Bronchial epithelial cell (primary cell): ENCODE measurements at places on chromosomes 6 and 20. TPM values are rescaled to one million over a fixed set of nuclear protein-coding genes. Genes with fewer than 3 reads are reported as not detected.

GINS1 gene
- 1.1 and 1.4 TPM in 2 replicates for total RNA-seq

AKAP12 gene
- 5.0 and 15.0 TPM in 2 replicates for total RNA-seq

MACROD2 gene
- 1.6 and 1.7 TPM in 2 replicates for total RNA-seq

SLC17A1 gene
- not detected in 2 replicates for total RNA-seq

PACRG gene
- under 0.01 and 0.51 TPM in 2 replicates for total RNA-seq

NKAPL gene
- total RNA-seq, result 0.79 and 1.2 TPM in 2 replicates

MYL9 gene
- 0.53 and 0.90 TPM in 2 replicates for total RNA-seq

BPIFB2 gene
- total RNA-seq, result not detected in 2 replicates

EYA4 gene
- total RNA-seq, result 9.7 and 13.1 TPM in 2 replicates

HMGCLL1 gene
- not detected in 2 replicates for total RNA-seq

CYP21A2 gene
- under 0.01 TPM in 1 of 2 replicates, not detected in the other for total RNA-seq

IPCEF1 gene
- under 0.01 and 0.26 TPM in 2 replicates for total RNA-seq

BNIP5 gene
- total RNA-seq, result not detected in 2 replicates

OTOR gene
- not detected in 2 replicates for total RNA-seq

LPA gene
- 0.26 TPM in 2 replicates for total RNA-seq

MRAP2 gene
- total RNA-seq, result 0.13 and 0.26 TPM in 2 replicates

CALHM6 gene
- 0.64 and 0.79 TPM in 2 replicates for total RNA-seq

ASIP gene
- not detected in 2 replicates for total RNA-seq

ELOVL4 gene
- 6.1 and 15.0 TPM in 2 replicates for total RNA-seq
